ENCODE measurements at places on chromosomes 2 and 18.

DNA sequence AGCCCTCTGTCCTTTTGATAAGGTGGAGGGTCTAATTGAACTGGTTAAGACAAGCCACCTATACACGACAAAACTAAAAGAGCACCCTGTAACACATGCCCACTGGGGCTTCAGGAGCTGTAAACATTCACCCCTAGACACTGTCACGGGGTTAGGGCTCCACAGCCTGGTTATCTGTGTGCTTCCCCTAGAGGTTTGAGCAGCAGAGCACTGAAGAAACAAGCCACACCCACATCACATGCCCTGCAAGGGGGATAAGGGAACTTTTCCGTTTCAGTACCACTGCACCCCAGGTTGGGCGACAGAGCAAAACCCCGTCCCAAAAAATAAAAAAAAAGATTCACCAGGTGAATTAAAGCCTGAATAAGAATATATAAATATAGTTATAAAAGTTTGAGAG lies 913.7 kb upstream of the ACVR2A start:
- DNase-seq: no peak

DNA sequence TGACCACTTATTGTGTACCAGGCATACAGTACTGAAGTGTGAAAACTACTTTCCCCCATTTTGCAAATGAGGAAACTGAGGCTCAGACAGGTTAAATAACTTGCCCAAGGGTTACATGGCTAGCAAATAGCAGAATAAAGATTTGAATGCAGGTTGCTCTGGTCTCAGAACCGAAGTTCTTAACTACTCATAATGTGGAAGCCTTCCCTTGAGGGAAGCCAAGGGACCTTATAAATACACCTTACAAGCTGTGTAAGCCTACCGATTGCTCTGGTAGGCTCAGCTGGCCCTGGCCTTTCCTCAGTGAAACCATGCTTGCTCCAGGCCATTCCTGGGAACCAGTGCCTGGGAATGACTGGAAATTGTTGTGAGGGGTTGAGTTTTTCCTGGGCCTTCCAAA lies 114.6 kb upstream of the CDCA7 start:
- no peak for DNase-seq

GRCh38 chr18:31720867-31721266 lies 36.5 kb upstream of the B4GALT6 start:
- no peak for DNase-seq

DNA sequence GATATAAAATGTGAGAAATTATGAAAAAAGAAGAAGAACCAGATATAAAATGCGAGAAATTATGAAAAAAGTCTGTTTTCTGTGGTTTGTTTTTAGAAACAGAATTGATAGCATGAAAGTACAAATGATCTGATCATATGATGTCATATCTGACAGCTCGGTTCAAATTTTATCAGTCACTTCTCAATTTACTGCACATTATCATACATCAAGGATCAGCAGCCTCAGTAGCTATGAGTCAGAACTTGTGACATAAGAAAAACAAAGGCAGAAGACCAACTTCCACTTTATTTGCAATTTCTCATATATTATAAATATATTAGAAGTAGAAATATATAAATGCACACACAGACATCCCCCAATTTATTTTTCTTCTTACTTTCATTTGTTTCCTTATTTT lies 634.0 kb downstream of the LRP1B start:
- no peak for DNase-seq

DNA sequence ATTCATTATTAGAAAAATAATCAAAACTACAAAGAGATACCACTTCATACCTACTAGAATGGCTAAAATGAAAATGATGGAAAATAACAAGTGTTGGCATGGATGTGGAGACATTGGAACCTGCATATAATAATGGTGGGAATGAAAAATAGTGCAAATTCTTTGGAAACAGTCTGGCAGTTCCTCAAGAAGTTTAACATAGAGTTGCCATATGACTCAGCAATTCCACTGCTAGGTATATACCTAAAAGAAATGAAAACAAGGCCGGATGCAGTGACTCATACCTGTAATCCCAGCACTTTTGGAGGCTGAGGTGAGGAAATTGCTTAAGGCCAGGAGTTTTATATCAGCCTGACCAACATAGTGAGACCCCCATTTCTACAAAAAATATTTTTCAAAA lies 41.6 kb upstream of the ACYP2 start:
- no peak for DNase-seq

- no peak for DNase-seq
Measured at GRCh38 chr2:55419233-55419678, 400 bp downstream of the CCDC88A start.

DNA sequence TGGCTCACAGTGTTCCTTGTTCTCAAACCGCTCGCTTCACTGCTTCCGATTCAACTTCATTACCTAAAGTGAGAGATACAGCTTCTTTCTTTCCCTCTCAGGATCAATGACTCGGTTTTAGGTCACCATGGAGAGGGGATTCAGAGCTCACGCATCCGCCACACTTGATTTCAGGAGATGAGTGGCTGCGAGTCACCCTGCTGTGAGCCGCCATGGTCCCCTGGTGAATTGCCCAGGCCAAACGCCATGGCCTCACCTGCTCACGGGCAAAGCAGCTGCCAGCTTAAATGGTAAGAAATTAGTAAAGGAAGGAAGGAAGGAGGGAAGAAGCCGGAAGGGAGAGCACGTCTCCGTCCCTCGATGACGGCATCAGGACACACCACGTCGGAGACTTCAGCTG lies 60.5 kb downstream of the ADNP2 start:
- no peak for DNase-seq

GRCh38 chr18:34299828-34300227 lies 75.1 kb upstream of the NOL4 start:
- no peak for DNase-seq
